ENCODE measurements at places on chromosomes 6 and 20. TPM values are rescaled to one million over a fixed set of nuclear protein-coding genes. Genes with fewer than 3 reads are reported as not detected.

- no peak for DNase-seq
- H3K4me3 ChIP-seq = no peak overlapping the region
- H3K4me1 ChIP-seq = peaks cover 45% of the 10 kb centered on the region
- peaks cover 20% of the 10 kb centered on the region for H3K27me3 ChIP-seq
These were observed 31.0 kb downstream of the ZC3H12D start for GRCh38 chr6:149453597-149454345.

DNA sequence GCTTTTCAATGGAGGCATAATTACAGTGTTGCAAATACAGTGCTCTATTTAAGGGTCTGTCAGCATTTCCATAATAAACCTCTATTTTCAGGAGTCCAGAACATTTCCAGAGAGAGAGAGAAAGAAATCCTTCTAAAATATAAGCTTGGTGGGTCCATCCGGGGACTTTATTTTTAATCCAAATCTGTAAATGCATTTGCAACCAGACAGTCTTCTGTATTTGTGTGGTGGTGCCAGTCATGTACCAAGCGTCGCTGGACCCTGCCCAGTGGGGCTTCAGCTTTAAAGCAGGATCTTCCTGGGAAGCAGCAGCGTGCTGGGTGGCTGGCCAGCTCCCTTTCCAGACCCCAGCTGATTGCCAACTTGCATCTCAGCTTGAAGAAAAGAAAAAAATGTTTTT is 256.5 kb upstream of the SUPT3H start:
- H3K27ac ChIP-seq = no peak overlapping the region
- H3K4me3 ChIP-seq = no peak overlapping the region
- no peaks in the 10 kb centered on the region for H3K4me1 ChIP-seq
- DNase-seq = no peak

ID1 gene
- 475 TPM for total RNA-seq

DNA sequence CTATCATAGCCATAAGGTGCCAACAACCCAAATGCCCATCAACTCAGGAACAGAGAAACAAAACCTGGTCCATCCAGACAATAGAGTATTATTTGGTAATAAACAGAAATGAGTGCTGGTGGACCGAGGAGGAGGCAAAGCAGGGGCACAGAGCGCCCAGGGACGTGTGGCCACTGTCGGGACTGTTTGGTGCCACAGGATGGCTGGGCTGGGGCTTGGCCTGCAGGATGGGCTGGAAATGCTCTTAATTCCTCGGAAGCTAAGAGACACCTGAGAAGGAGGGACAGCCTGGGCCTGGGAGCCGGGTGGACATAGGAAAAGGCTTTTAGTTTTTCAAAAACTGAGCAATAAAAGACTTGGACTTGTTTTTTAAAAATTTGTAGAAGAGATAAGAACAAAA is 216.4 kb downstream of the DLL1 start:
- no peak overlapping the region for H3K27ac ChIP-seq
- no peak overlapping the region for H3K4me3 ChIP-seq

Data from stomach (tissue), 19 donors.